Dorsolateral prefrontal cortex (tissue), 122 donors: ENCODE measurements at places on chromosomes 6 and 20. TPM values are rescaled to one million over a fixed set of nuclear protein-coding genes. Genes with fewer than 3 reads are reported as not detected.

FRK gene
- 1.2 TPM for total RNA-seq

TGM2 gene
- 51.3 TPM for total RNA-seq

CALHM5 gene
- 0.21 TPM for total RNA-seq

MOG gene
- total RNA-seq: 98.6 TPM

C6orf52 gene
- 3.3 TPM for total RNA-seq

GRCh38 chr6:158905277-158905676 is 86.1 kb upstream of the EZR start:
- DNase-seq: no peak

DNA sequence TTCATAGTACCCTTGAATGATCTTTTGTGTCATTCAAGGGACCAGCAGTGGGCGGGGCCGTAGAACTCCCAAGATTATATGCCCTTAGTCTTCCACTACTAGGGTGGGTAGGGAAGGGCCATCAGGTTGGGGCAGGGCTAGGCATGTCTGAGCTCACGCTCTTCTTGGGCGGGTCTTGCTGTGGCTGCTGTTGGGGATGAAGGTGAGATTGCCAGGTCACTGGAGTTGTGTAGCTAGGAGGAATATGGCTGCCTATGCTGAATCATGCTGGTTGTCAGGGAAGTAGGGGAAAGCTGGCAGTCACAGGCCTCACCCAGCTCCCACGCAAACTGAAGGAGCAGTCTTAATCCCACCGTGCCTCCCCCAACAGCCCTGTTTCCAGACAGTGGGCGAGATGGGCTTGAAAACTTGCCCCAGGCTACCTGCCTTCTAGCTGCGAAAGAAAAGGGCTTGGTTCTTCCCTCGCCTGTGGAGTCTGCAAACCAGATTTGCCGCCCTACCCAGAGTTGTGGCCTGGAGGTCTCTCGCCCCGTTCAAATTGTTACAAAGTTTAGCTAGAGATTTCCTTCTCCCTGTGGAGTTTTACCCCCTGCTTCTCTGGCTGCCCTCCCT is 76.4 kb upstream of the ADGRF4 start:
- DNase-seq: no peak

DNA sequence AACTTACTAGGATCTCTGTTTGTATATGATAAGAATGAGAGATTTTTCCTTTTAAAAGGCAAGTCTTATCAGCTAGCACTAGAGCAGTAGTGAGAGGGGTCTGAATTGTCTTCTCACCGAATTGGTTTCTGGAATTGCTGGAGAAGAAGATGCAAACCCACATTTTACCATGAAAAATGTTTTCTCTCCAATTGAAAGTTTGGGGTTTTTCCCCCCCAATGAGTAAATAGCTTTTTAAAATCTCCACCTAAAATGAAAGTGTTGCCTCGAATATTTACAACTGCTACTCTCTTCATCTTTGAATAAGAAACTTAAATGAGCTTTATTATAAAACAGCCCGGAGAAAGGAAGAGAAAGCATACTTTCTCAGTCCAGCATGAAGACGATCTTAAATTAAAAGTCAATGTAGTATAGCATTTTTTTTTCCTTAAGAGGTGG is 1.8 kb downstream of the TCF21 start:
- no peak for DNase-seq

DNA sequence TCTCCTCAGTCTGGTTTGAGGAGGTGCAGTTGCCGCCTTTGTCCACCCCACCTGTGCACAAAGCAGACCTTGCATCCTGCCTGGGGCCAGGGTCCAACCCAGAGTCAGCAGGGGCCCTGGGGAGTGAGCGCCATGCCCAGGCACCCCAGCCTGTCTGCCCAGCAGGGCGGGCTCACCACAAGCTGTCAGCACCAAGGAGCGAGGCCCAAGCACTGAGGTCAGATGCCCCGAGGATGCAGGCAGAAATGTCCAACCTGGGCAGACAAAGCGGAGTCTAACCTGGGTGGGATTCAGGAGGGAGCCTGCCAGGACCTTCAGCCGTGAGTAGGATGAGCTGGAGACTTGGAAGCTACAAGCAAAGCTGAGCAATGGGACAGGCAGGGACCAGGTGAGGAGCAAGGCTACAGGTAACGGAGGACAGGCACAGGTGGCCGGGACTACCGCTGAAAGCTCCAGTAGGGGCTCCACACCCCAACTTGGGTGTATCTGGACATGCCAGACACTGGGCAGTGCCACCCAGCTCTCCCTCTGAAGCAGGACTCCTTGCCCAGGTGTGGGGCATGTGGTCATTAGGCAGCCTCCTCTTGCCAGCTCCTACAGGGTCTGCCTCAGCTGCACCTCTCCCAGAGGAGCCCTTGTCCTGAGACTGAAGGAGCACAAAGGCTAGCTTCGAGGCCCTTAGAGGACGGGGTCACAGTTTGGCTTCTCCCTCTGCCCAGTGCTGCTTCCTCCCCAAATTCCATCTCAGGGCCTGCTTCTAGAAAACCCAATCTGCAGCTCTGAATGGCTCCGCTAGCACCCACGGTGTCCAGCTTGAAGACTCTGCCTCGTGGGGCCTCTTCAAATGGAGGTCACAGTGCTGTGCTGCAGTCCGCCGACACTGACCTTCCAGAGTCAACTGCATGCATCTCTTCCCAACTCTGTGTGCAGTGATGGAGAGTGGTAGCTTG is 210.6 kb upstream of the CDYL start:
- no peak for DNase-seq

GRCh38 chr6:49327005-49327404 is 136.0 kb downstream of the MMUT start:
- DNase-seq: no peak

- DNase-seq: no peak
These were observed 241.2 kb upstream of the ZFP64 start for GRCh38 chr20:52432740-52433139.

DNA sequence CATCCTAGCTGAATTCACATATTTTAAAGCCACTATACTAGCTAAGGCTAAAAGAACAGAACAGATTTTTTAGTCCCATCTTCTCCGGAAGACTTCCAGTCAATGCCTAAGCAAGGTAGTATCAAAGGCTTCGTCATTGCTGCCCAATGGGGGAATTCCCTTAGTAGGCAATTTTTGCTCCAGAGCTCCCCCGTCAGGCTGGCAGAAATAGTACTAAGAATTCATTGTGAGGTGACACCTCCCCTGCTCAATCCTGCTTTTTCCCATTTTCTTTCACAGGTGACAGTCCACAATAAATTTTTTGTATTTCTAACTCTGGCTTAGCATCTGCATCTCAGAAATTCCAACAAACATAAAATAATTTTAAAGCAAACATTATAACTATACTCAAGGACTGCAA is 52.8 kb upstream of the SRSF6 start:
- no peak for DNase-seq
